ENCODE measurements at places on chromosomes 4 and X. TPM values are rescaled to one million over a fixed set of nuclear protein-coding genes. Genes with fewer than 3 reads are reported as not detected.
A peak's percentile ranks its signal among the peaks of the same experiment; 100 is the strongest.

DNA sequence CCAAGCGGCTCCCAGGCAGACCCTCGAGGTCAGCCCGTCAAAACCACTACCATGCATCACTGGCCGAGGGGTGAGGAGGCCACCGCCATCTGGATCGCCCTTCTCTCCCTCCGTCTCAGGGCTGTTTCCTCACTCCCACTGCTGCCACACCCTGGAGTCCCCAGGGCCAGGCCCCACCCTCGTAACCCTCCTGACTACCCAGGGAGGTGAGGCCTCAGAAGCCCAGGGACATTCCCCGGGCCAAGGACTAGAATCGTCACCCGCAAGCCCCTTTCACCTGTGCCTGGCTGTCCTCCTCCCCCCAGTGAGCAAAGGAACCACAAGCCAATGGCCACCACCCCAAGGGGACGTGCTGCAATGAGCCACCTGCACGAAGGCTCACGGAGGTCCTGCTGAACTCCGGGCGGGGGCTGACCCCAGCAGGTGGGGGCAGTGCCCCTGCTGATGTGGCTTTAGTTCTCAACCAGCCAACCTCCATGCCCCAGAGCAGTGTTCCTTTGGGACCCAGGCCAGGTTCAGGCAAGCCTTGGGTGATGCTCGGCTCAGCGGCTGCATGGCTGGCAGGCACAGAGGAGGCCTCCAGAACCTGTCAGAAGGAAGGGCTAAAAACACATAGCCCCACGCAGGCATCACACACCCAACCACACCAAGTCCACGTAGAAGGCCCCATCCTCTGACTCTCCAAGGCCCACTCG, 23.8 kb downstream of the PPP2R2C start:
- no peaks in the 10 kb centered on the region for H3K4me1 ChIP-seq
- H3K27ac ChIP-seq = no peak overlapping the region
- no peak overlapping the region for H3K4me3 ChIP-seq
- H3K27me3 ChIP-seq = peaks cover 7% of the 10 kb centered on the region

DNA sequence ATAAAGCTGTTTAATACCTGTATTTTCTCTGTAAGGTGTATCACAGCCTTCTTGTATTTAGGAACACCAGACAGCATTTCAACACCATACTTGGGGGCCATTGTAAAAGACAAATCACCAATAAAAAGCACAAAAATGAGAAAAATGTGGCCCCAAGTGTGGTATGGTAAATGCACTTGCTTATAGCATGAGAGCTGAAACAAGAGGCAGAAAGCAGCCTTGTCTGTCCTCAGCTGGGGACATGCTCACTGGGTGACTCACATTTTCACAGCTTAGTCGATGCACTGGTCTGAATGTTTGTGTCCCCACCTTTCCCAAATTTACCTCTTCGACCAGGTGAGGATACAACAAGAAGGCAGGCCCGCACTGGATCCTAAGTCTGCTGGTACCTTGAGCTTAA, 639.7 kb upstream of the AGA start:
- no peak for DNase-seq
- no peaks in the 10 kb centered on the region for H3K36me3 ChIP-seq
- no peak overlapping the region for H3K27ac ChIP-seq
- peaks cover 2% of the 10 kb centered on the region for H3K27me3 ChIP-seq

Gene PPP1R2C
- 0.24 TPM for polyA plus RNA-seq

GRCh38 chrX:2502120-2502667, 1.4 kb upstream of the DHRSX start:
- no peak for DNase-seq
- peak overlapping the region; percentile 87 for H3K27ac ChIP-seq
- H3K36me3 ChIP-seq = no peaks in the 10 kb centered on the region

GRCh38 chr4:1759818-1760223, 33.3 kb upstream of the FGFR3 start:
- no peak overlapping the region for H3K27ac ChIP-seq
- no peaks in the 10 kb centered on the region for H3K36me3 ChIP-seq

DNA sequence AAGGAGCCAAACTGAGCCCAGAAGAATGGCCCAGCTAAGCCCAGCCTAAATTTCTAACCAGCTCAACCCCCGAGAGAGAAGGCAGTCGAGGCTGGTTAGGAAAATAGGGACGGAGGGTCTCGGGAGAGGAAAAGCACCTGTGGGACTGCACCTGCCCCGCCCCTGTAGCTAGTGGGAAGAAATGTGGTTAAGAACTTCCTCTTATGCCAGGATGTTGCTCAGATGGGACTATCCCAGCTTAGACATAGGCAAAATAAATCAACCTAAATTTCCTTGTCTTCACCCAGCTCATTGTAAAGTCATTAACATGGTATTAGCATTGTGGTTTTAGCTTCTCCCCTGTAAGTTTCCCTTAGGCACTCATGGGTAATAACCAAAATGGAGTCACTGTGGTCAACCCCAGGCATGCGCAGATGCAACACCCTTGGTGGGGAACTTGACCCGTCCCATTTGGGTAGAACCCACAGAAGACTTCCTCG, 86.8 kb downstream of the ZNF718 start:
- peaks cover 22% of the 10 kb centered on the region for H3K36me3 ChIP-seq
- peak overlapping the region; percentile 66 for H3K4me3 ChIP-seq
- DNase-seq = peak; percentile 32

DNA sequence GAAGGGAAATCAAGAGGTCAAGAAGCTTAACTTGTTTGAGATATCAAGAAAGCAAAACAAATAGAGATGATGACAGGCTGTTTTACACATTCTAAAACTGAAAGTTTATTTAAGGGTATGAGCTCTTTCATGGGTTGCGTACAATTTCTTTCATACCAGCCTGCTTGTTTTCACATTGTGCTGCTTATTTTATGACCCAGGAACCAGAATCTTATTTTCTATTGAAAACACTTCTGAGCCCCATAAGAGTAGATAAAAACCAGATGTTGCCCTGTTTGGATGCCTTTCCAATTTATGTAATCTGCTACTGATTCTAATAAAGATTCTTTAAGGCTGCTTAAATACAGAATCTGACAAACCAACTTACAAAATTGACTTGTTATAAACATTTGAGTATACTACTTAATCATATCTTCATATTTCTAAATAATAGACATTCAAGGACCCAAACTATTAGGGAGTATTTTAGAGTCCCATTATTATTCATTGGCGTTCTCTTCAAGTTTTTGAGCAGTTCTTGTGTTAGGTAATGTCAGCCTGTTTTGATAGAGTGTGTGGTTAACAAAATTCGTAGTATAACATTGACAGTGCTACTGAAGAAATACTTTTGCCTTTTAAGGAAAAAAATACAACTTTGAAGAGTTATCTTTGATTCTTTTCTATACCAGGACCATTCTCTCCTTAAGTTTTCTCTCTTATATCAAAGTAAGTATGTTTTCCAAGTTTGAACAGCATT, 74.4 kb downstream of the PDLIM5 start:
- no peaks in the 10 kb centered on the region for H3K4me1 ChIP-seq
- no peak overlapping the region for H3K27ac ChIP-seq
- DNase-seq = no peak
- H3K36me3 ChIP-seq = peaks cover 3% of the 10 kb centered on the region
- H3K4me3 ChIP-seq = no peak overlapping the region
- H3K27me3 ChIP-seq = no peaks in the 10 kb centered on the region

Gene GRK4
- polyA plus RNA-seq = 4.4 TPM

- H3K27ac ChIP-seq = no peak overlapping the region
- no peaks in the 10 kb centered on the region for H3K36me3 ChIP-seq
- H3K27me3 ChIP-seq = peaks cover 4% of the 10 kb centered on the region
Measured at GRCh38 chr4:42904986-42905385, 12.5 kb downstream of the GRXCR1 start.

Gene ODAM
- polyA plus RNA-seq = not detected

Gene CACNA1F
- not detected for polyA plus RNA-seq

Gene P2RY8
- 96.8 TPM for polyA plus RNA-seq

Gene GUCY1B1
- polyA plus RNA-seq = 4.0 TPM

GRCh38 chr4:15717657-15718416, 15.0 kb downstream of the BST1 start:
- H3K27ac ChIP-seq = no peak overlapping the region
- H3K4me3 ChIP-seq = no peak overlapping the region
- peaks cover 6% of the 10 kb centered on the region for H3K4me1 ChIP-seq
- H3K27me3 ChIP-seq = no peaks in the 10 kb centered on the region

Gene SAGE1
- not detected for polyA plus RNA-seq

DNA sequence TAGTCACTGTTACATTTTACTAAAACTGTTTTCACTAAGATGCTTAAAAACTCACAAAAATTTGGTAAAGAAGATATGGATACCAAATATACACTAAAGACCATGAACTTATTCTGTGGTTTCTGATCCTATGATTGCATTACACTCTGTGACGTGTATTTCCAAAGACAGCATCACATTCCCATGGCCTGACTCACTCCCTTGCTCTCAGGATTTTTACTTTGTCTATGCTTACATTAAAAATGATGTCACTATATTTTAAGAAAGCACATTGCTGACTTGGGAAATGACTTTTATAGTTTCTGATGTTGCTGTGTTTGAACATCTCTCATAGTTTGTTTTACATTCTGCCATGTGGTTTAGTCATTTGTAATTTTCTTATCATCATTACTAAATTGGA, 327.9 kb upstream of the MAGEB18 start:
- no peak for DNase-seq
- H3K27me3 ChIP-seq = no peaks in the 10 kb centered on the region
- H3K36me3 ChIP-seq = no peaks in the 10 kb centered on the region
- H3K27ac ChIP-seq = no peak overlapping the region

DNA sequence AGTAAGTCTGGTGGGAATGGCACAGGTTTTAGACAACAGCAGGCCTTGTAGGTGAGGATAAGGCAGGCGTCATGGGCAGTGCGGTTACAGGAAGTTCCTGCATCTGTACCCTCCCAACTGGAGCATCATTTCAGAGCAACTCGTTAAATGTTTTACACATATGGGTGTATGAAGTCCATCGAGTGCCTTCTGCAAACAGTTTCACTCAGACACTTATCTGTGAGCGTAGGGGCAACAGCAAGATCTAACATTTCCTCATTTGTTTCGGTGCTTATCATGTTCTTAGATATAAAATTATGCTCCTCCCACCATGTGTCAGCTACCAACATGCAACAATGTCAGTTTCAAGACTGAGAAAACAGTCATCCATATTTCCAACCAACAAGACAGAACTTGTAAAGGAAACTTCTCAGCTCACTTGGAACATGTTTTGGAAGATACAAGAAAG, 69.9 kb downstream of the ELOVL6 start:
- H3K27ac ChIP-seq = no peak overlapping the region
- H3K4me1 ChIP-seq = peaks cover 46% of the 10 kb centered on the region
- no peak overlapping the region for H3K4me3 ChIP-seq
- H3K27me3 ChIP-seq = peaks cover 2% of the 10 kb centered on the region
- DNase-seq = no peak

DNA sequence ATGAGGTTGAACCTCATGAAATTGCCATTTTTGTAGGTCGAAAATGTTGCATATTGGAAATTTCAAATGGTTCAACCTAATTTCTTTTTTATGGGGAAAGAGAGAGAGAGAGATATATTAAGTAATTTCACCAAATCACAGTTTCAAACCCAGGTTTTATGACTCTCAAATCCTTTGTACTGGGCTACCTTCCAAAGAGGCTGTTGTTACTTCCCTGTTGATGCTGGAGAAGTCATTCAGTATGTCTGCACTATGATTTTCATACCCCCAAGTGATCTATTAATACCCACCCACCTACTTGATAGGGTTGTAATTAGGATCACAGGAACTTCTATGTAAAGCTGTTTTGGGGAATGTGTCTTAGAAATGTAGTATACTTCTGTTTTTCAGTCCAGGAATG, 109.9 kb downstream of the ZNF330 start:
- no peak for DNase-seq
- H3K27me3 ChIP-seq = peaks cover 6% of the 10 kb centered on the region
- H3K4me3 ChIP-seq = no peak overlapping the region
- H3K27ac ChIP-seq = no peak overlapping the region
- no peaks in the 10 kb centered on the region for H3K4me1 ChIP-seq

DNA sequence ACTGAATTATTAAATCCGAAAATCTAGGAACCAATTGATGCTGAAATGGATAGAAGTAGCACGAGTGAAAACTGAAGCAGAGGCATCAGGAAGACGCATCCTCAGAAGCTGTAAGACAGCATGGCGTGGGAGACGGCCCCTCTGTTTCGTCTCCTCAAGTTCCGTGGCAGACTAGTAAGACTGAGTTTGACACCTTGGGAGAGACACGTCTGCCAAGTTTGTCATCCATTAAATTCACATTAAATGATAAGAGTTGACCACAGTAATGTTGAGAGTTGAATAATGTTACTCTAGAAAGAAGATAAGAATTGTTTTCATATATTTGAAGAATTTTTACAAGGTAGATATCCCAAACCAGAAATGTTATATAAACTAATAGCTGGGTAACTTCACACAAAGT, 736.1 kb upstream of the FRG1 start:
- DNase-seq = no peak
- no peaks in the 10 kb centered on the region for H3K36me3 ChIP-seq

DNA sequence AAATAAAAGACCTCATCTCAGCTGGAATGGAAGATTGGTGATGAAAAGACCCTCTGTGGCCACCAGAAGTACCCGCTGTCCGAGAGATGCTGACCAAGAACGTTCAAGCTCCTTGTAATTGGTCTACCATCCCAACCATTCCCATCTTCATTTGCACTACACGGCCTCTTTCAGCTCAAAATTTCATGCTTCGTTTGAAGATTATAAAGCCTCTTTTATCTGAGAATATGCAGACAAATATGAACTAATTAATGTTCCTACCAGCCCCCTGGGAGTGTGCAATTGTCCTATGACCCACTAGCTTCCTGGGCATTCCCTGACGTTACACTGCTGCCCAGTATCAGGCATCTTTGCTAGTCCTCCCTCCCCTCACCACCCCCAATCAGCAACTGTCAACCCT, 583.7 kb downstream of the MID1IP1 start:
- H3K27me3 ChIP-seq = no peaks in the 10 kb centered on the region
- no peaks in the 10 kb centered on the region for H3K36me3 ChIP-seq
- H3K4me1 ChIP-seq = no peaks in the 10 kb centered on the region
- H3K4me3 ChIP-seq = no peak overlapping the region
- DNase-seq = no peak

DNA sequence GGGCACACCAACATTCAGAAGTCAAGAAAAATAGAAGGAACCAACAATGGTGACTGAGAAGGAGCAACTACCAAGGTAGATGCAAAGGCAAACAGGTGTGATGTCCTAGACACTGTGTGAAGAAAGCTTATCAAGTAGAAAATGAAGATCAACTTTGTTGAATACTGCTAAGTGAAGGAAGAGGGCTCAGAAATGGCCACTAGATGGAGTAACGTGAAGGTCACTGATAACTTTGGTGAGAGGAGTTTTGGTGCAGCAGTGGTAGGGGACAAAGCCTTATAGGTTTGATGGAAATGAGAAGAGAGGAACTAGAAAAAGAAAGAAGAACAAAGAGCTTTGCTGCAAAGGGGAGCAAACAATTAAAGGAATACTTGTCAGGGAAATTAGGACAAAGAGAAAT, 23.5 kb downstream of the OTC start:
- no peaks in the 10 kb centered on the region for H3K36me3 ChIP-seq
- H3K27ac ChIP-seq = no peak overlapping the region
- no peak overlapping the region for H3K4me3 ChIP-seq
- no peaks in the 10 kb centered on the region for H3K4me1 ChIP-seq
- no peaks in the 10 kb centered on the region for H3K27me3 ChIP-seq
- DNase-seq = no peak

- no peak for DNase-seq
- H3K4me3 ChIP-seq = no peak overlapping the region
- peaks cover 2% of the 10 kb centered on the region for H3K27me3 ChIP-seq
- H3K4me1 ChIP-seq = no peaks in the 10 kb centered on the region
- H3K36me3 ChIP-seq = no peaks in the 10 kb centered on the region
Measured at GRCh38 chr4:148089624-148090023, 352.6 kb downstream of the NR3C2 start.

GRCh38 chrX:135522878-135523693, 2.6 kb downstream of the INTS6L start:
- H3K27ac ChIP-seq = peak overlapping the region; percentile 65
- DNase-seq = no peak
- peaks cover 7% of the 10 kb centered on the region for H3K27me3 ChIP-seq
- H3K4me3 ChIP-seq = peak overlapping the region; percentile 100

Data from immature natural killer cell (primary cell).